ENCODE measurements at places on chromosomes 5 and 9. TPM values are rescaled to one million over a fixed set of nuclear protein-coding genes. Genes with fewer than 3 reads are reported as not detected.

- no peak for DNase-seq
These were observed 1.0 kb upstream of the MAMDC2 start for GRCh38 chr9:70042461-70043215.

MCCC2 gene
- total RNA-seq, result 50.3 TPM

GRCh38 chr5:73591698-73592501 is 26.4 kb downstream of the UTP15 start:
- peak; percentile 78 for DNase-seq

DNA sequence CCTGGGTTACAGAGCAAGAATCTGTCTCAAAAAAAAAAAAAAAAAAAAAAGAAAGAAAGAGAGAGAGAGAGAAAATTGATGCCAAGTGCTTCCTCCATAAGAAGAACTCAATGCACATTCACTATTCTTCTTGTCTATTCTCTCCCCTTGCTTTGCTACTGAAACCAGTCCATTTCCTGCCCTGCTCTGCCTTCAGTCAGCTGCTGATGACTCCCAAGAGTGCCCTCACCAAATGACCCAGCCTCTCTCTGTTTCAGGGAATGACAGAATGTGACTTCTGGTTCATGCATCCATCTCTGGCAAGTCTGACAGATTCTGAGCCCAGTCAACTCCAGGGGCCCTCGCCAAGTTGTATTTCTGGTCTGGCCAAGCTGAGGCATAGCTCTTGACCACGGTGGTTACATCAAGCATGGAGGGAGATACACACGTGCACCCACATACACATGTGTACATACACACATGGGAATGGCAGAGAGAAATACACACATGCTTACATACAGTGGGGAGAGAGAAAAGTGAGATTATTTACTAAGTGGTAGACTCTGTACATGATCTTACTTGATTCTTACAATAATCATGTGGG is 106.2 kb downstream of the NSG2 start:
- DNase-seq, result no peak

DNA sequence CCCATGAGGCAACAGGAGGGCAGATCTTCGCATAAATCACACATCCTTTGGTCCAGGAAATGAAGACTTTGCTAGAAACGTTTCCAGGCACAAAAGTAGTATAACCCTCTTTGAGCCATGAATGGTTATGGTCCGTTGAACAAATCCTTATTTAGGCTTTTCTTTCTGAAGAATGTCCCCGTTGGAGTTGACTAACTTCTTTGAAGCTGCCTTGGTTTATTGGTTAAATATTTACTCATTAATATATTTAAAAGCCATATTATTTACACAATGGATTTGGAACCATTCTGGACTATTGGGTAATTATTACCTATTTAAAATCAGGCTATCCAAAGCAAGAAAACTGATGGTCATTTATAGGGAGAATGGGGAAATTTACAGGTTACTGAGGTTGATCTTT is 347.6 kb upstream of the SLC30A5 start:
- no peak for DNase-seq

- no peak for DNase-seq
These were observed 6.1 kb downstream of the RUSC2 start for GRCh38 chr9:35495984-35496383.

DNA sequence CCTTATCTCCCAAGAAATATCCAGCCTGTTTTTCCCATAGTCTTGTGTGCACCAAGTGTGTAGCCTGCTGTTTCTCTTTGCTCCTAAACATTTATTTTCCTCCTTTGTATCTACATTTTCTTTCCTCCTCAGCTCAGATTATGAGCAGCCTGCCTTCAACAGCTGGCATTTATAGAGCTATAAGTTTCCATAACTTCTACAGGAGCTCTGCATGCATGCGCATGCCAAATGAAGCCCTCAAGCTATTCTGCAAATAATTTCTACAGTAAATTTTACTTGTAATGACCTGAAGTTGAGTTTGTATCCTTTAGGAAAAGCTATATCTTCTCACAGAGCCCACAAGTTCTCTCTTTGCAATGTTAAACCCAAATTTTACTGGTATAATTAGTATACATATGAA is 699.5 kb downstream of the CETN3 start:
- DNase-seq, result no peak

GPR151 gene
- not detected for total RNA-seq

DNA sequence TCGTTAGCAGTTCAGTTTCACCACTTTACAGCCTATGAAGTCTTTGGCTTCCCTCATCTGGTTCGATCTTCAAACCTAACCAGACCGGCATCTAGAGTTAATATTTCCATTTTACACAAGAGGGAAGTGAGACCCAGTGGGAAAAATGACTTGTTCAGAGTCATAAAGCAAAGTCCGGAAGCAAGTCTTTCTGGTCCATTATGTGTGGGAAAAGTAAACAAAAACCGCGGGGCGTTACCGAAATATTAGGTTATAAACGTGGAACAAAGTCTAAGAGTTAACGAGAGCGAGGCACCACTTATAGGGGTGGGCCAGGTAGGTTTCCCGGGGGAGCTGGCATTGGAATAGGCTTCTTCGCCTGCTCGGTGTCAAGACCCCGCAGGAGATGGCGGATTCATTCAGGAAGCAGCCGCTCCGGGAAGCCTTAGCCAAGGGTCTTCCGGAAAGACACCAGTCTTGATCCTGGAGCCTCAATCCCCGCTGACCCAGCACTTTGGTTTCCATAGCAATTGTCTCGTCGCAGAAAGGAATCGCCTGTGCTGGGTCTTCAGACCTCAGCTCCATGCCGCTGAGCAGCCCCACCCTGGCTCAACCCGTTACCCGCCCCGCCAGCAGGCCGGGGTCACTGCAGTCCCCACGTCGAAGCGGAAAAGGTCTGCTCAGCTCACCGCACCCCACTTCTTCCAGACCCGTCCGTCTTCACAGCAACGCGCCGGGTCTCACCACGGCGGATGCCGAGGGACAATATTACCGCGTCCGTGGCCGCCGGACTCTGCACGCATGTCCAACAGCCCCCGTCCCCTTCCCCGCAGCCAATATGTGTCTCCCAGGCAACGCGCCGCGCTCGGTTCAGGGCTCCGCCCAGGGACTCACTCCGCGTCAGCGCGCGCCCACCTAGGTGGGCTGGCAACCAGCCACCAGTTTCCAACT is at the start of gene C5orf52:
TSS of gene C5orf52 (plus strand) at position 872 of the 930 bp plus-strand sequence. CDS start 82 bp downstream, outside the sequence.
- peak; percentile 24 for DNase-seq

GRCh38 chr9:104778802-104779201 is 14.9 kb downstream of the NIPSNAP3B start:
- no peak for DNase-seq

- DNase-seq, result no peak
These were observed 219.3 kb downstream of the TSSK1B start for GRCh38 chr5:113215401-113216060.

DNA sequence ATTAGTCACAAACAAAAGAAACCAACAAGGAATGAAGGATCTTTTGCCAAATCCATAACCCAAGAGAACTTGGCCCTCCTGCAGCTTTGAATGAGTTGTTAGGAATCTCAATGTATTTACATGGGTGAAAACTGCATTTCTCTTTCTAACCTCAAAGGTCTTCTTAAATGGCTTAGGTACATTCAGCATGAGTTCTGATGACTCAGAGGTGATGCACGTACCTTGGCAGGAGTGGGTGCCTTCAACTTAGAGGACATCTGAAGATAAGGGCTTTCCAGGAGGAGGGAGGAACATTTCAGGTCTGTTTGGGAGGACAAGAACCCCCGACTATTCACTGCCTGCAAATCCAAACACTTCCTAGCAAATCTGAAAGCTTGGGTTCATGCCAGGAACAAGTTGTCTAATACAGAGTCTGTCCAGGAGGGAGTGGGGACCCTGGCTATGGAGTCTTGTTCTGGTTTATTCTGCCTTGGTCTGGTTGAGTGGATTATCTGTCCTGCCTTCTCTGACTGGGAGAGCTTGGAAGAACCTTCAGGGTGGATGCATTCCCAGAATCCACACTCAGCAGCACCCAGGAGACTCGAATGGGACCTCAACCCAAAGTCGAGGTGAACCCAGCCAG is 65.7 kb downstream of the IRX2 start:
- peak; percentile 66 for DNase-seq

PRSS3 gene
- 6.8 TPM for total RNA-seq

GRCh38 chr5:180717989-180718388 is 21.9 kb downstream of the OR2Y1 start:
- DNase-seq, result no peak

C8G gene
- total RNA-seq, result 0.47 TPM

LCN9 gene
- not detected for total RNA-seq

- DNase-seq, result no peak
These were observed 22.3 kb downstream of the WWC1 start for GRCh38 chr5:168313596-168314204.

LPAR1 gene
- total RNA-seq, result 2.7 TPM

MED22 gene
- total RNA-seq, result 26.4 TPM

DNA sequence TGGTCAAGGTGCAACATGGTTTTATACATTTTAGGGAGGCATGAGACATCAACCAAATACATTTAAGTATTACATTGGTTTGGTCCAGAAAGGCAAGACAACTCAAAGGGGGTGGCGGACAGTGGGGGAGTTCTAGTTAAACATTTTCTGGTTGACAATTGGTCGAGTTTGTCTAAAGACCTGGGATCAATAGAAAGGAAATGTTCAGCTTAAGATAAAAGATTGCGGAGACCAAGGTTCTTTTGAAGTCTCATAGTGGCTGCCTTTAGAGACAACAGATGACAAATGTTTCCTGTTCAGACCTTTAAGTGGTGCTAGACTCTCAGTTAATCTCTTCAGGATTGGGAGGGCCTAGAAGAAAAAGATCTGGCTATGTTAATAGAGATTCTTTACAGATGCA is 47.7 kb upstream of the TTC39B start:
- no peak for DNase-seq

DNA sequence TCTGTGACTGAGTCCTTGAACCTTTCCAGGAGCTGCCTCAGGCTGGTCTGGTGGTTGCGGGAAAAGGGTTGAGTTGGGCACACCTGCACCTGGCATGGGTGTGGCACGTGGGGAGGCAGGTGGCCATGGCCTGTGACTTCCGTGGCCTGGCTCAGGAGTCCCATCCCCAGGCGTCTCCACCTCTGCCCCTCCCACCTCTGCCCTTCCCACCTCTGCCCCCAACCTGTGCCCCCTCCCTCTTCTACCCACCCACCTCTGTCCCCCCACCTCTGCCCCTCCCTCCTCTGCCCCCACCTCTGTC is 1.9 kb upstream of the QRFP start:
- DNase-seq, result no peak

DNA sequence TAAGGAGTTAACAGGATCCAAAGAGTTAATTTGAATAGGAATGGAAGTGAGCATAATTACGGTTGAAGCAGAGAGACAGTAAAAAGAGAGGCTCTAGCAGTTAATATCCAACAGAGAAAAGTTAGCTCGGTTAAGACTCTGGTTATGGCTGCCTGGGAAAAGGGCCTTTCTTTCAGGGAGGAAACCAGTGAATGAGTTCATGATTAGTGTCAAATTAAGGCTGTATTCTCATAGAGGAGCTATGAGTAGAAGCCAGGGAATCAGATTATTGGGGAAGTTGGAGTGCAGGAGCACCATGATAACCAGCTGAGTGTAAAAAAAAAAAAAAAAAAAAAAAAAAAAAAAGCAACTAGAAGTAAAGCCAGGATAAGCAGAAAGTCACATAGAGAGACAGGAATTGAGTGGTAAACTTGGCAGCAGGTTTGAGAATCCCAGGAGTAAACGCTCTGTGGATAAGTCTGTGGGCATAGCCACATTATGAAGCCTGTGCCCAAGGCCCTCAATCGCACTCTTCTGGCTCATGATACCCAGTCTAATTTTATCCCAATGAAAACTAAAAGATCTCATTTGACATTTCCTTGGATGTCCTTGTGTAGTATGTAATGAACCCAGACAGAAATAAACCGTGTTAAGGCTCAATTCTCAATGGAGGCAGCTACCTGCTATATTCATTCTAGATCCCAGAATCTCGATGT is 372.6 kb upstream of the MPDZ start:
- DNase-seq, result no peak

PDCD1LG2 gene
- 4.0 TPM for total RNA-seq

GRCh38 chr9:114314881-114315722 is 7.8 kb upstream of the ORM1 start:
- DNase-seq, result no peak

DNA sequence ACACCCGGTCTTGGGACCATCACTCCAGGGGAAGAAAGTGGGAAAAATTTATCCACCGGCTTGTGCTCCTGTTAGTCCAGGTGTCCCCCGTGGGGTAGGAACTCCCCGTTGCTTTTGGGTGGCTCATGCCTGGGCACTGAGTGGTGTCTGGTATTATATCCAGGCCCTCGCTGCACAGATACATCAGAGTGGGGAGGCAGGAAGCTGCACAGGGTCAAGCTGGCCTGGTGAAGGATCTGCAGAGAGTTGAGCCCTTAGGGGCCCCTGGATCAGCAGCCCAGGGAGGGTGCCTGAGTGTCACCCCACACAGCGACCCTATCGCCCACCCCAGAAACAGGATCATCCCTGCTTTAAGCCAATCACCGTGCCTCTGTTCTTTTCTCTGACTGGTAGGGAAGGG is 24.4 kb upstream of the COL5A1 start:
- DNase-seq, result no peak

TSC1 gene
- total RNA-seq, result 16.6 TPM

DNA sequence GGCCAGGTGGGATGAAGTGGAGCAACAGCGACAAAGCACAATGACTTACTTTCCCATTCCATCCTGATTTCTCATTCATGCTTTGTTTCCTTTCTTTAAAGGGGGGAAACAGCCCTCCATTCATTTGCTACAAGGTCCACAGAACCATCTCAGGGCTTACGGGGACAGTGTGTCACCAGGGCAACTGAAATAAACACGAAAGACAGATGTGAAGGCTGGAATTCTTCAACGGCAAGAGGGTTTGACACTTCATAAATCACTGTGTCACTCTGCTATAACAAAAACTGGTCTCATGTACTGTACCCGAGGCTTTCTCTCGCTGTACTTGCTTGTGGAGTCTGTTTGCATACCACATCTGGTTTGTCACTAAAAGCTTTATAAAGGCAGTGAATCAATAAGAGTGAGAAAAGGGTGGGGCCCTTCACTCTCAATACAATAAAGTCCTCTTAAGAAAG is 150.8 kb downstream of the EFNA5 start:
- DNase-seq, result peak; percentile 64

DNA sequence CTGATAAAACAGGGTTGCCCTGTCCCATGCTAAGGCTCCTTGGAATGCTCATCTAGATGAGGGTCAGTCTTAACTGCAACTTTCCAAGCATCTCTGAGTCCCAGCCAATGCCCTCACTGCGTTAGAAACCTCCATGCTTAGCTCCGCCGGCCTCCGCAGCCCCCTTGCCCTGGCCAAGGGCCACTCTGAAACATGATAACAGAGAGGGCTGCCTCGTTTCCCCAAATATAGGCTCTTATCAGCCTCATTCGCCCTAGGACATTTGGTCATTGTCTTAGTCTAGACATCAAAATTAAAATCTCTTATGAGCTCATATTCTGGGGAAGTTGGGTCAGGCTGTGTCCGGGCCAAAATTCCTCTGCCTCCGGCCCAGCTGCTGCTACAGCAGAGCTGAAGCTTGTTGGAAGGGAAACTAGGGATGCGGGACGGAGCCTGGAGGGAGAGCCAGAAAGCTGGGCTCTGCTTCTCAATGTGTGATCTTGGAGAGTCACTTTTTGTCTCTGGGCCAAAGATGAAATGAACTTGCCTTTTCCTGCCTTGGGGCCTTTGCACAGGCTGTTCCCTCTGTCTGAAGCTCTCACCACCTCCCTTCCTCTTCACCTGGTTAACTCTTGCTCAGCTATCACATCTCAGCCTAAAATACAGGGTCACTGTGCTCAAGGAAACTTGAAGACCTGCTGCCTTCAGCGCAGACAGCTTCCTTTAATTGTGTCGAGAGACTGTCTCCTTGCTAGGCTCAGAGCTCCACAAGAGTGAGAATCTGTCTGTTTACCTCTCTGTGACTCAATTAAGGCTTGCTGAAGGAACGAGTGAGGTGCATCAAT is 191.3 kb downstream of the RGS3 start:
- no peak for DNase-seq

All from HT1080 (cell line).